ENCODE measurements at places on chromosomes 11 and 22.

GRCh38 chr11:69582756-69583467 lies 58.0 kb upstream of the CCND1 start:
- DNase-seq, result no peak

DNA sequence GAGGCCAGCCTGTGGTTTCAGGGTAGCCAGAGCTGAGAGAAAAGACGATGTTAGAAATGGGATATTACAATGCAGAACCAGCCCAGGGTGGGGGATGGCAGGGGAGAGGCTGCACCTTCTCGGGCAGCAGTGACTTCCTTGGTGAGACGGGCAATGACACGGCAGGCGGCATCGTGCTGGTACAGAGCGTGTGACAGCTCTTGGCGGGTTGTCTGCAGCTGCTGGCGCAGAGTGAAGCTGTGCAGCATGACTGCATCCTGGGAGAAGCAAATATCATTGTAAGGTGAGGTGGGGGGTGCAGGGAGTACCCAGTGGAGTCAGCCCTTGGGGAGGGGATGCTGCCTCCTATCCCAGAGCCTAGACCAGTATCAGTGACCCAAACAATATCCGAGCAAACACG lies 3.8 kb downstream of the PRPF19 start:
- DNase-seq, result no peak

DNA sequence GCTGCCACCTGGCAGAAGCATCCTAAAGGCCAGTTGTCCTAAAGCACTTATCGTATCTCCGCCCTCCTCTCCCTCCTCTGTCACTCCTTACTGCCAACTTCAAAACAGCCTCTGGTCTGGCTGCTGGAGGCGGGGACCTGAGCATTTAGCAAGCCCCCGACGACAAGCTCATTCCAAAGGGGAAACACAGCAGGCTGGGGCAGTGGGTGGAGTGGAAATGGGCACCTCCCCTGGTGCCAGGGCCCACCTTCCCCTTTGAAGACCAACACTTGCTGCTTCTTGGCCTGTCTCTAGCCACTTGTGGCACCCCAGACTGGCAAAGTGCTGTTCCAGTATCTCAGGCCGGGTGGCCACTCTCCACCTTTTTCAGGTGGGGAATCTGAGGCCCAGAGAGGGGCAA lies 3.6 kb downstream of the MAP3K11 start:
- peak; percentile 19 for DNase-seq

GRCh38 chr22:21855676-21856075 lies 11.8 kb downstream of the MAPK1 start:
- DNase-seq, result peak; percentile 6

DNA sequence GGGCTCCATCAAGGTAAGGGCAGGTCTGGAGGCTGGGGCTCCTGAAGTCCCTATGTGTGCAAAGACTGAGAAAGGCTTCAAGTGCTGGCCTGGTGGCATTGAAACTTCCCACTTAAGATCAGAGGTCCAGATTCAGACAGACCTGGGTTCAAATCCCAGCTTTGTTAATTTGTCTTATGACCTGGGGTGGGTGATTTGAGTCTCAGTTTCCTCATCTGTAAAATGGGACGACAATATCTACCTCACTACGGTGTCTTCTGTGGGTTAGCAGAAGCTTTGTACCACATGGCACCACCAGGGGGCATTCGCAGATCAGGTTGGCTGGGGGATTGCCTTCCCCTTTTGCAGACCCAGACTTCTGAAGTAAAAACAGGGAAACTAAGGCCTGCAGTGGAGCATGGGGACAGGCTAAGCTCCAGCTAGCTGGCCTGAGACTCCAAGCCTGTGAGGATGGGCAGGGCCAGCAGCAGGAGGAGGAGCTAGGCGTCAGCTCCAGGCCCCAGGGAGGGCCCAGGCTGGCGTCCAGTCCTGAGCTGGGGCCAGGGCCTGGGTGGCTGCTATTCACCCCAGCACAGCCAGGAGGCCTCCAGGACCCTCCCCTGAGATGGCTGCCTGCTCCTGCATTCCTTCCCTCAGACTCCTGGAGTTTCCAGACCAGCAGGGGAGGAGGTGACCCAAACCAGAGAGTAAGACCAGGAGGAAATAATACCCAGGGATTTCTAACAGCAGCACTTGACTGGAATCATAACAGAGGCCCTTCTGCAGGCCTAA lies 1.5 kb downstream of the CASTOR1 start:
- peak; percentile 86 for DNase-seq

DNA sequence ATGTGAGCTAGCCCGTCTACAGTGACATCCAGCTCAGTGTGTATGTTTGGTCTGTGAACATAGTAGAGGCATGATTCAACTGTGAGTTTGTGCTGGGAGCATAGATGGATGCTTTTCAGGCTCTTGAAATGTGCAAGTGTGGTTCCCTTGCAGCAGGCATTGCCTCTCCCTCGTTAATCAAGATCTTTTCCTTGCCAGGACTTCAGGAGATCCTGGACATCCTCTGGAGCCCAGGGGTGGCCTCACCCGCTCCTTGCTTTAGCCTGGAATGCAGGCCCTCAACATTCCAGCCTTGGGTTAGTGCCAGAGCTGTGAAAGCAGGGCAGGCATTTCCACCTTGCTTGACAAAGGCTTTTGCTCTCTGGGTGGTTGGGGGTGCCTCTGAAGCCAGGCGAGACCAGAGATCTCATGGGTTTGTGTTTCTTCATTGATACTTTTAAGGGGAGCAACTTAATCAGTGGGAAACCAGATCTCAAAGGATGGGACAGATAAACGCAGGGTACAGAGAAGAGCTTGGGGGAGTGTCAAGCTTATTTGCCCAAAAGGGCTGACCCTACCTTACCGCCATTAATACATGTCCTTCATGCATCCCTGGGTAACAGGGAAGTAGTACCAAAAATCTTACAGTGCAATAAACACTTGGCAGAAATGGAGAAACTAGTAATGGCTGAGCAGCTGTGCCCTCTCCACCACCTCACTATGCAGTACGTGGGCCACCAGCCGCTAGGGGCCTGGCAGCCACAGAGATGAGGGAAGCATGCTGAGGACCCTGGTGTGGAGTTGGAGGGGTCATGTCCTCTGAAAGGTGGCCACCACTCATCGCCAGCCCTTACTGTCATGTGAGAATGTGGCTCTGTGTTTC lies 72.1 kb downstream of the PTPRJ start:
- no peak for DNase-seq

GRCh38 chr22:19755722-19756287 lies 4.8 kb upstream of the TBX1 start:
- DNase-seq, result no peak

DNA sequence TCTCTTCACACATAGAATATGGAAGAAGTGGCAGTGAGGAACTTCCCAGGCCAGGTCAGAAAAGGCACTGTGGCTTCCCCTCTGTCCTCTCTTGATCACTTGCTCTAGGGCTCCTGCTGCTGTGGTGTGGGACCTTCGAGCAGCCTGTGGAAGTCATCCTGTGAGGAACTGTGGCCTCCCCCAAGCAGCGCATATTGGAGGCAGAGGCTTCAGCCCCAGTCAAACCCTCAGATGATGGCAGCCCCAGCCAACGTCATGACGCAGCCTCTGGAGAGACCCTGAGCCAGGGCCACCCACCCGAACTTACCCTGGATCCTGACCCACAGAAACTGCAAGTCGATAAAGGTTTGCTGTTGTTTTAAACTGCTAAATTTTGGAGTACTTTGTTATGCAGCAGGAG lies 444.9 kb downstream of the TBC1D22A start:
- no peak for DNase-seq

GRCh38 chr11:34261820-34262219 lies 96.0 kb downstream of the ABTB2 start:
- DNase-seq, result no peak

DNA sequence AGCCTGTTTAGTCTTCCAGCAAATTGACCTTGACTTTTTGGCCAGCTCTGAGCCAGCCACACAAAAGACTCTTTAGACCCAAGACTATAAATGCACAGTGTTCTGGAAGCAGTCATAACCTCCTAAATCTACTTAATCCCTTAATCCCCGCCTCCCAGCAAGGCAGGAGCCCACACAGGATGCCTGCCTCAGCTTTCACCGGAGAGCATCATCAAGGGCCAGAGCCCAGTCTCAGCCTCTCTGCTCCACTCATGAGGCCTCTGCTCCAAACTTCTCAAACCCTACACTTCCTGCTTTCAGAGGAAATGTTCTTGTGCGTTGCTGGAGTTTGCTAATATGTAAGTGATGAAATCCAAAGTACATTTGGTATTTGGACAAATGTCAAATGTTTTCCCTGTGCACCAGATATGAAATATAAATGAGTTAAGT lies 57.9 kb upstream of the FSHB start:
- DNase-seq, result no peak

- DNase-seq, result no peak
Measured at GRCh38 chr11:134362192-134362901, 30.6 kb downstream of the GLB1L2 start.

GRCh38 chr11:118342503-118343161 lies at the start of gene CD3D:
Gene CD3D, minus strand, starts transcription at chr11:118342705. Its CDS starts 98 bp downstream, at chr11:118342607.
- DNase-seq, result no peak

- DNase-seq, result no peak
Measured at GRCh38 chr11:134366254-134366653, 34.5 kb downstream of the GLB1L2 start.

DNA sequence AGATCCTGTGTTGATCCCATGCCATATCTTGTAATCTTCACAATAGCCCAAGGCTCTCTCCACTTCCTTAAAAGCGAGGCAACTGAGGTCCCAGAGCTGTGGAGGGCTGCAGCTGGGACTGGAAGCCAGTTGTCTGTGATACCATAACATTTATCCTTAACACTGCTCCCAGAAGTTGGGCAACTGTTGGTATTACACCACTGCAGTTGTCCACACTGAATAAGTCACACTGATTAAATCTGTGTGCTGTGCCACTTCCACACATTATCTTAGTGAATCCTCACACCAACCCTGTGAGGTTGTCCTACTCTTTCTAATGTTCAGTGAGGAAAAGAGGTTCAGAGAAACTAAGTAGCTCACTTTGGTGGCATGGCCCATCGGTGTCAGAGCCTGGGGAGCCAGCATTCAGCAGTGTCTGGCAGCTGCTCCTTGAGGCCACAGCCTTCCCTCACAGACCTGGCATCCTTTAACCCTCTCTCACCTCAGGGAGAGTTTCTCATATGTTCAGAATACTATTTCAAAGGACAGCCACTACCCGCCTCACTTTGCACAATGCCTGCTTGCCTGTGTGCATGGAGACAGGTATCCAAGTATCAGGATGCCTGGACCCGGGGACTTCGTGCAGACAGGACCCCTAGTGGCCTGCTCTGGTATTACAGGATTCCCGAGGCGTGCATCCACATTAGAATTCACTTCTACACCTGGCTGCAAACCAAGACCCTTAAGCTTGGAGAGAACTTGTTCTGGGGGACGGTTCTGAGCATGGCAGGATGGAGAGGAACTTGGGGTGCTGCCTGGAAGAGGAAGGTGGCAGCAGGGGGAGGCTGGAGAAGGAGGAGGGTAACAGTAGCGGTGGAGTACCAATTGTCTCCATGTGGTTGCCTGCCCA lies 221.9 kb upstream of the TBCEL start:
- DNase-seq, result peak; percentile 41

DNA sequence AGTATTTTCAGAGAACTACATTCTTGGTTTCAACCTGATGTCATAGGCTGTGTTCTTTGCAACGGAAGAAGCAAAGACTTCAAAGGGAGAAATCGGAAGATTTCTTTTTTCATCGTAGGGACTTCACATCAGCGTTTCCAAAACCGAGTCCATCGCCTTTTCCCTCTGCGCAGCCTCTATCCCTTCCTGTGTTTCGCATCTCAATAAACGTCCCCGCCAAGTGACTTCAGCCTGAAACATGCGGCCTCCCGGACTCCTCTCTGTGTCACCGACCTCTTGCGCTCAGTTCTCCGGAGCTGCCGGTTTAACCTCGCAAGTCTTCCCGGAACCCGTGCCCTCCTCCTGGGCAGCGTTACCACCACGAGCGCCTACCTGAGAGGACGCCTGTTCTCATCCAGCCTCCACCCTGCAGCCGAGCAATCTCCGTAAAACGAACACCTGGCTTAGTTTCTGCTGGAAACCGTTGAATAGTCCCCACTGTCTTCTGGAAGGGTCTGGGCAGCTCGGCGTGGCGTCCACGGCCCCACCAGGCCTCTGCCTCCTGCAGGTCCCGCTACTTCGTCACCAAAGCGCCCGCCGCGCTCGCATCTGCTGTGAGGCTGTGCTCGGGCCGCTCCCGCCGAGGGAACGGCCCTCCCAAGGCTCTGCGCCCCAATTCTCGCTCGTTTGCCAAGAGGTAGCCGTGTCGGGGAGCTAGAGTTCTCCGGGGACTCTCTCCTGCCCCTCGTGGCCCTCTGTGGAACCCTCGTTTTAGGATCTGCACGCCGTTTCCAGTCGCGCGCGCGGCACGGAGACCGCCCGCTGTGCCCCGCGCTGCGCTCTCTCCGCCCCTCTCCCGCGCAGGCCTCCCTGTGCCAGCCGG lies at the start of gene GLB1L3:
Gene GLB1L3, plus strand, starts transcription at position 846 of the 862 bp plus-strand sequence. CDS start 362 bp downstream, outside the sequence.
- DNase-seq, result no peak

- DNase-seq, result no peak
Measured at GRCh38 chr11:8732324-8732670, 49.7 kb downstream of the RPL27A start.

DNA sequence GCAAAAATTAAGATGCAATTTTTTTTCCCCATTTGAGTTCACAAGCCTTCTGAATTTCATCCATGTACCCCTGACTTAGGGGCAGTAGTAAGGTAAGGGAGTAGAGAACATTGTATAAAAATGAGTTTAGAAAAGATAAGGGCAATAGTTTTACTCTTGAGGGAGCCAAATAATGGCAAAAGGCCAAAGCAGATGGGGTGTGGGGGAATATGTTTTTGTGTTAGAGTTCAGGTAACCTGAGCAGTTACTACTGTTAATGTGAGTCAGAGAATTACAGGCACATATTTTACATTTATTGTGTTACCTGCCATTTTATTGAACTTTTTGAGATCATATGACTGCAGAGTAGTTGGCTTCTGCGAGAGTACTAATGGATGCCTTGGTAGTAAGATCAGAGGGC lies 3.1 kb downstream of the EED start:
- peak; percentile 29 for DNase-seq

Data from hematopoietic multipotent progenitor cell treated with erythropoietin and hydrocortisone succinate and interleukin-3 and kit ligand, for 17 days (in vitro differentiated cells).